ENCODE measurements at places on chromosomes 4 and X.

GRCh38 chr4:108193886-108194672 lies 25.3 kb upstream of the LEF1 start:
- DNase-seq: no peak

GRCh38 chr4:146407669-146408084 lies 114.1 kb downstream of the SLC10A7 start:
- DNase-seq: no peak

GRCh38 chr4:92163348-92163747 lies 140.4 kb upstream of the GRID2 start:
- DNase-seq: no peak

DNA sequence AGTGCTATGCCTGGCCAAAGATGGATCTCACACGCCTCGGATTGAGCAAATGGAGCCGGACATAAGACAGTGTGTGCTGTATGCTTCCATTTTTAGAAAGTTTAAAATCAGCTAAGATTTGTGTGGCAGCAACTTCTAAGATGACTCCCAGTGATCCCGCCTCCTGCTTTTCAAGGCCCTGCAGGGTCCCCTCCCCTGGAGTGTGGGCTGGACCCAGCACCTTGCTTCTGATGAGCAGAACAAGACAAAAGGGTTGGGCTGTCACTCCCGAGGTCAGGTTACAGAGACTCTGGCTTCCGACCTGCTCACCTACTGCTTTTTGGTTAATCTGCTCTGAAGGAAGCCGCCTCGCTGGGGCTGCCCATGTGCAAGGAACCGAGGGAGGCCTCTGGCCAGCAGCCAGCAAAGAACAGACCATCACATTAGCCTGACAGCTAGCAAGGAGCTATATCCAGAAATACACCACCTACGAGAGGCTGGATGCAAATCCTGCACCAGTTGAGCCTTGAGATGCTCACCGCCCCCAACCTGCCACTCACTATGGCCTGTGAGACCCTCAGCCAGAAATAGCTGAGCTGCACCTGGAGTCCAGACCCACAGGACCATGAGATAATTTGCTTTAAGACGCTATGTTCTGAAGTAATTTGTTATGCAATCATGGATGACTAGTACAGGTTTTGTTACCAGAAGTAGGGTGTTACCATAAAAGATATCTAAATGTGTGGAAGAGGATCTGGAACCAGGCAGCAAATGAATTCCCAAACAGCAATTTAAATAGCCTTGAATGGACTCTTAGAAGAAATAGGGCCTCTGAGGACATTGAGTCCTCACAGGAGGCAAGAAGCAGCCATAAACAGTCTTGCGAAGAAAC lies 47.6 kb downstream of the CRMP1 start:
- no peak for DNase-seq

DNA sequence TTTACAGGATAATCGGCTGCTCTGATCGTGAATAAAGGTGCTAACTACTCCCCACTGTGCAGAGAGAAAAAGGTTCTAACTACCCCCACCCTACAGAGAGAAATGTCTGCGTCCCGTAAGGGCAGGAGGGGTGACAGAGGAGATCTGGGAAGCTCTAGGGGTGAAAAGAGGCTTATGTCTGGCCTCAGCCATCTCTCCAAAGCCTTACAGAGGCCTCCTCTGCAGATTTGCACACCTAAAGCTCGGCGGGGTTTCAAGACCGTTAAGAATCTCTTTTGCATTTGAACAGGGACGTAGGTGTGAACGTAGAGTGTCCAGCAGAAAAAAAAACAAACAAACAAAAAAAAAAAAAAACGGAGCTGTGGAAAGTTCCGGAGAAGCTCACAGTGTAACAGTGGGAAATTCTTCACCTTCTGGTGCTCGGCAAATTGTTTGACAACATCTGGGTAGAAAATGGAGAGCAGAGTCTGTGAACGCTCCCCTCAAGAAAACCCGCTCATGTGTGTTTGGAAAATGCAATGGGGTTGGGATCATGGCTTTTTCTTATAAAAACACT lies 161.0 kb downstream of the SHOX start:
- no peak for DNase-seq

GRCh38 chr4:174192943-174193342 lies 90.5 kb downstream of the FBXO8 start:
- no peak for DNase-seq

DNA sequence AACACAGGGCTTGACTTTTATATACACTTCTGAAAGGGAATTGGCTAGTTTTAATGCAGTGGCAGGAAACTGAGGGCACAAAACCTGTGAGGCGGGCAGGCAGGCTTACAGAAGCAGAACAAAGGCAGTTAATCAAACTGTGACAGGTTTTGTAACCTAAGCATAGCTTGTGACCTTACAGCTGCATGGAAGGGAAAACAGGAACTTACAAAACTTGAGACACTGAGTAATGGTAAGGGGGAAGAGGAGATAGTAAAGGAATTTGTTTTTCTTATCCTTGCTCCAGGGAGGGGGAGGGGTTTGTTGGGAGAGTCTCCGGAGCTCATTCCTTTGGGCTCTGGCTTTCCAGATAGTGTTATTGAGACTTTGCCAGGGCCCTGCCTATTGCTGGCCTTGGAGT lies 55.6 kb downstream of the SLITRK4 start:
- DNase-seq: no peak

DNA sequence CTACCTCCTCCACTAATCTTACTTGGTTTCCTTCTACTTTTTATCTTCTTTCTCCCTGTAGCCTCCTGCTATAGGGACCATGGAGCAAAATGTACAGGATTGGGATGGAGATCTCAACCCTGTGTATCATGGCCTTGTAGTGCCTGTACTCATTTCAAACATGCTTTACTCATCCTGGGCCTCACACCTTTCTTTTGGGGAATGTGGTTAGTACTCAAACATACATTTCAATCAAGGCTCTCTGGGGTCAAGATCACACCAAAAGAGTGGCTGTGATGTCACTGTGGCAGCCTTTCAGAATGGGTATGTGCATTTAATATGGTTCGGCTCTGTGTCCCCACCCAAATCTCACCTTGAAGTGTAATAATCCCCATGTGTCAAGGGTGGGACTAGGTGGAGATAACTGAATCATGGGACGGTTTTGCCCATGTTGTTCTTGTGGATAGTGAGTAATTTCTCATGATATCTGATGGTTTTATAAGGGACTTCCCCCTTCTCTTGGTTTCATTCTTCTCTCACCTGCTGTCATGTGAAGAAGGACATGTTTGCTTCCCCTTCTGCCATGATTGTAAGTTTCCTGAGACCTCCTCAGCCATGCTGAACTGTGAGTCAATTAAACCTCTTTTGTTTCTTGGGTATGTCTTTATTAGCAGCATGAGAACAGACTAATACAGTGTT lies 205.1 kb downstream of the RASL11B start:
- DNase-seq: no peak

GRCh38 chrX:38768079-38768478 lies 33.2 kb upstream of the MID1IP1 start:
- DNase-seq: no peak

Measured in NCI-H187 (cell line).